ENCODE measurements at places on chromosomes 6 and 20. TPM values are rescaled to one million over a fixed set of nuclear protein-coding genes. Genes with fewer than 3 reads are reported as not detected.

GRCh38 chr20:53779822-53780221, 186.2 kb upstream of the ZNF217 start:
- H3K27ac ChIP-seq: no peak overlapping the region
- no peaks in the 10 kb centered on the region for H3K27me3 ChIP-seq
- H3K4me3 ChIP-seq: no peak overlapping the region

DNA sequence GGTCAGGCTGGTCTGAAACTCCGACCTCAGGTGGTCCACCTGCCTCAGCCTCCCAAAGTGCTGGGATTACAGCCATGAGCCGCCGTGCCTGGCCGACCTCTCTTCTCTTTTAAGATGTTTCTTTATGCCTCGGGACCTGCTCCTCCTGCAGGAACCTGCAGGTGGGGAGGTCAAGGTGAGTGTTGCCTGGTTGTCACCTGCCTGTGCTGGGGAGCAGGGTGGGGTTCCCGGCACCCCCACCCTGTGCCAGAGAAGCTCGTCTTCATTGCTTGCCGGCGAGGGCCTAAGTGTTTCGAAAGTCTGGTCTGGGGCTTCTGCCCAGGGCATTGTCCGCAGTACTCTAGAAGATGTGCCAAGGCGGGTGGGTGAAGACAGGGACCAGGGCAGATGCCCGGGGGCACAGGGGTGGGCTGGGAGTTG, 36.0 kb downstream of the SYNJ2 start:
- peaks cover 22% of the 10 kb centered on the region for H3K4me1 ChIP-seq
- no peaks in the 10 kb centered on the region for H3K27me3 ChIP-seq
- H3K4me3 ChIP-seq: no peak overlapping the region
- peak; percentile 63 for DNase-seq
- H3K27ac ChIP-seq: peak overlapping the region; percentile 79

GRCh38 chr20:33025318-33025876, 6.1 kb upstream of the BPIFB6 start:
- H3K36me3 ChIP-seq: no peaks in the 10 kb centered on the region
- no peak overlapping the region for H3K27ac ChIP-seq
- H3K4me3 ChIP-seq: no peak overlapping the region
- H3K27me3 ChIP-seq: no peaks in the 10 kb centered on the region
- DNase-seq: no peak

REM1 gene
- 9.3 TPM for total RNA-seq

DNA sequence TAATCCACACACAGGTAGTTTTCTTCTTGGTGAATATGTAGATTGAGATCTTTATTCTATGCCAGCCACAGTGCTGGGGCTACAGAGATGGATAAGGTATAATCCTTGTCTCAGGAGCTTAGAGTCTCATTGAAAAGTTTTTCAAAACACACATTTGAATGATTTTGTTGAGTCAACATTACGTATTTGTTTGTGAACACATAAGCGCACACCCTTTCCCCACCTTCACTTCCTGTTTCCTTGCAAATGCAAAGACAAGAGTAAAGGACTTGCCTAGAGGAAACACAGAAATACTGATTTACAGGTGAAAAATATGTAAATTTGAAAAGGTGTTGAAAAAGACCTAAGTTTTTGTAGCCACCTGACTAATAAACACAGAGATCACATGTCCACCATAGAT, 27.8 kb downstream of the VAPB start:
- DNase-seq: no peak
- no peak overlapping the region for H3K4me3 ChIP-seq
- H3K36me3 ChIP-seq: no peaks in the 10 kb centered on the region
- H3K27ac ChIP-seq: no peak overlapping the region

COL20A1 gene
- not detected for total RNA-seq

DNA sequence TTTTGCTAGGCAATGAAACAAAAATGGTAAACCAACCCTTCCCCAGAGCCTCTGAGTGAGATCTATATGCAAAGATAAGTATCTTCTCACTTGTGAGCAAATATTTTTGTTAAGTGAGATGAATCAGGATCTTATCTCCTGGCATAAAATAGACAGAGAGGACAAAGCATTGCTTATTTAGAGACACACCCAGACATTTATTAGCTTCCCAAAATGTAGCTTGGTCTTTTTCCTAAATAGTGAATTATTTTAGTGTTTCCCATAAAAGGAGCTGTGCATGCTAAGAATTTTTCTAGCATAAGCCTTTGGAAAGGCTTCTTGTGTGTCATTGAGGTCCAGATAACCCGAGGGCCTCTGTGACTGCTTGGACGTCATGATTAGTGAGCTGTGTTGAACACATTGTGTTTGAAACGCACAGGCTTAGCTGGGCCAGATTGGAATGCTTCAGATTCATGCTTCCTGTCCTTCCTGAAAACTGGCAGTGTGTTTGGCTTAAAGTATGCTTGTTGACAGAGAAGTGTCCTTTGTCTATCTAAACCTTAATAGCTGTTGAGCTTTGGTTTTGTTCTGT, 16.5 kb downstream of the MTHFD1L start:
- H3K4me3 ChIP-seq: no peak overlapping the region
- H3K27me3 ChIP-seq: no peaks in the 10 kb centered on the region
- peak; percentile 69 for DNase-seq
- no peaks in the 10 kb centered on the region for H3K4me1 ChIP-seq

DNA sequence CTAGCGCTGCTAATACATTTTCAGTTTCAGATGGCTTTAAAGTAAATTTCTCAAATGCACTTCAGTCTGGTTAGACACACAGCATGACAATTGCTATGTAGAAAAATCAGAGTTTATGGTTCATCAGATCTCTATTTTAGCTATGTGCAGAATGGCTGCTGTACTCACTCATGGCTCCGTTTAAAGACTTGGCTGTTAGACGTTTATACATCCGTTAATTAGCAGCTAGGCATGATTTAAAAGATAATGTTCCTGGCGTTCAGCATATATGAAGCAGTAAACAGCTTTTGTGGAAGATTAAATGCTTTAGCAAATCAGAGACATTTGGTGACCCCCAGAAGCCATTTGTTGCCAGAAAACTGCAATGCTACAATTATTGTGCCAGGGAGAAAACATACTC, 350.0 kb upstream of the MANEA start:
- no peaks in the 10 kb centered on the region for H3K27me3 ChIP-seq
- H3K27ac ChIP-seq: no peak overlapping the region
- peaks cover 37% of the 10 kb centered on the region for H3K4me1 ChIP-seq

DNA sequence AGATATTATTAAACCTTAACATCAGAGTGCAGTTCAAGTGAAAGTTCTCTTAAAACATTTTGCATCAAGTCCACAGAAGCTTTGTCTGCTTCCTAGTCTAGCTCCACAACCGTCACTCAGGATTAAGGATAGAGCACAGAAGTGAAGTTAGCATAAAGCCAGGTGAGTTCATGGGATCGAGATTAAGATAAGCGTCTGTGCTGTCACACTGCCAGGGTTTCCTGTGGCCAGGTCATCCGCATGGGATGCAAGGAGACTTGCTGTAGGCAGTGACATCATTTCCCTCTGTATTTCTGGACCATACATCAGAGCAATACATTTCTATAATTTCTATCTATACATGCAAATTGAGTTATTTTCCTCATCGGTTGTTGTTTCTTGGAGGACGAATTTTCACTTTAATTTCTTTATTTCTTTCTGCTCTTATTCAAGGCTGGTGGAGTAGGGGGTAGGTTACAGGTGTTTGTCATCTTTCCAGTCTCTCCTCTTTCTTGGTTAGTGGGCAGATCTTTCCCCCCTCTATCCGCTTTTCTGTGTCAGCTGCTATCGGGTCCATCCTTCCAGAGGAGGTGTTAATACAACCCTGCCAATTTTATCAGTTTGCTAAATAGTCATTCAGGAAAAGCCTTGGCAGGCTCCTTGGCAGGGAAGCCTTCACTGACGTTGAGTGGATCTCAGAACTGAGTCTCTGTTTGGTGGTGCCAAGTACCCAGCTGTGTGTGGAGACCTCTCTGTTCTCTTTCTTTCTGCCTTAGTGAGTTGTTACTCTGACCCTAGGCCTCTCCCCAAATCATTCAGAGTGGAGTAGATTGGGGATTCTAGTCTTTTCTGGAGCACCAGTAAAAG, 307.6 kb upstream of the MAP3K7 start:
- no peak overlapping the region for H3K4me3 ChIP-seq
- H3K27ac ChIP-seq: no peak overlapping the region
- DNase-seq: no peak
- H3K36me3 ChIP-seq: no peaks in the 10 kb centered on the region
- no peaks in the 10 kb centered on the region for H3K27me3 ChIP-seq
- no peaks in the 10 kb centered on the region for H3K4me1 ChIP-seq

- DNase-seq: no peak
- H3K36me3 ChIP-seq: no peaks in the 10 kb centered on the region
- no peak overlapping the region for H3K27ac ChIP-seq
- H3K27me3 ChIP-seq: no peaks in the 10 kb centered on the region
- no peak overlapping the region for H3K4me3 ChIP-seq
Measured at GRCh38 chr6:167697316-167697715, 129.4 kb upstream of the AFDN start.

DNA sequence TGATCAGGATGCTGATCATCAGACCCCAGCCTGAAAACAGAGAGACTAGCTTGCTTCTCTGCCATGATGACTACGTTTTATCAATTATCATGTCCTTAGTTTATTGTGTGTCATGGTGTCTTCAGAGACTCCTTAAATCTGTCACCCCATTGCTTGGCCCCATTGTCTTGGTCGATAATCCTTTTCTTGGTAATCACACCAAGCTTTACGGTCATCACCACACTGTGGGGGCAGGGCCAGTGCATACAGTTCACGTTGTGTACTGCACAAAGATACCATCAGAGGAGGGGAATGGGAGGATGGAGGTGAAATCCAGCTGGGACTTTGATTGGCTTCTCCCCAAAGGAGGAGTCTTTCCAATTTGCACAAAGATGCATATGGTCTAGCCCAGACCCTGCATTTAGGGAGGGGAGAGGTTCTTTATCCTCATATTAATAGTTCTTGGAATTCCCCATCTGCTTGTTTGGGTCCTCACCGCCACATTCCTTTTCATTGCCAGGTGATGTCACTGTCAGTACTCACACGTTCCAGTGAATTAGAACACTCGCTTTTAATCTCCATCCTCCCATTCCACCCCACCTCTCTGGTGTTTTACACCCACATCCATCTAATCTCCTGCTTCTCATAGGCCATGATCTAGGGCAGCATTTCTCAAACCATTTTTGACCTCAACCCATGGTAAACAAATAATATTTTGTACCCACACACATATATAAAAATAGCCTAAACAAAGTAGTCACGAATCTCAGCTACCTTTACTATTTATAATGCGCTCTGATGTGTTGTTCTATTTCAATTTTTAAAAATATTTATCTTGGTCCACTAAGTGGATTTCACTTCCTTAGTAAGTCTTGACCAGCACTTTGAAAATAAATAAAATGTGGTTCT, 5.7 kb downstream of the ETV7 start:
- H3K4me1 ChIP-seq: no peaks in the 10 kb centered on the region
- DNase-seq: no peak
- no peak overlapping the region for H3K4me3 ChIP-seq
- H3K27ac ChIP-seq: no peak overlapping the region
- H3K27me3 ChIP-seq: no peaks in the 10 kb centered on the region

- H3K4me3 ChIP-seq: no peak overlapping the region
- H3K27me3 ChIP-seq: no peaks in the 10 kb centered on the region
- H3K36me3 ChIP-seq: no peaks in the 10 kb centered on the region
- no peak for DNase-seq
- no peaks in the 10 kb centered on the region for H3K4me1 ChIP-seq
Measured at GRCh38 chr6:63456734-63457133, 115.5 kb upstream of the LOC128125822 start.

DNA sequence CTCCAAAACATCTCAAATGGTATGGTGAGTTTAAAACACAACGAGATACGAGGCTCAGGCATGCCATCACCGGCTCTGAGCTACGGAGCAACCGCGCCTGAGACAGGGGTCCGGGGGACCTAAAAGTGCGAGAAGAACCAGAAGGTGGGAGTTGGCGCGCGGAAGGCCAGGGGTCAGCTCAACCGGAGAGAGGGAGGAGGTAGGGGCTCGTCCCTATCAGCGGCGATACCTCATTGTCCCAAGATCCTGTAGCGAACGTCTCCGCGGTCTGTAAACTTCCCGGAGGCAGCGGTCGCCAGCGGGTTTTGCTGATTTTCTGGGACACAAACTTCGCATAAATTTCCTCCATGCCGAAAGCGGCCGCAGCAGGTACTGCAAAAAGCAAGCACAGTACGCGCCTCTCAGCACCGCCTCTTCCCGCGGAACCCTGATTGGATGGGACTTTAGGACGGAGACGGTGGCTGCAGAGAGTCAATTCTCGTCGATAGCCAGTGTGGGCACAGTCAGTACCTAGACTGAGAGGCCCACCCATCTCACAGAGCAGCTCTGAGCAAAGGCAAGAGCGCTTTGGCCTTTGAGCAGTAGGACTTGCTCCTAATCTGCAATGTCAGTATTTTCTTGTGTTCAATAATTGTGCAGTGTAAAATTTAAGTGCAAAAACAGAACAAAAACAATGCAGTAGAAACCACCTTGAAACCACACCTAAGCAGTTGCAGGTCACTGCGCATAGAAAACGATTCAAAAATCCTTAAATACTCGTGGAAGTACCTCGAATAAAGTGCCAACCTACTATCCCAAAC, at the start of gene NUP43:
Gene NUP43, minus strand, starts transcription at position 383 of the 800 bp plus-strand sequence. Its CDS starts 34 bp downstream, at position 349.
- peaks cover 23% of the 10 kb centered on the region for H3K4me1 ChIP-seq
- H3K36me3 ChIP-seq: peaks cover 11% of the 10 kb centered on the region
- peak within 1 kb of the TSS; percentile 77 for H3K27ac ChIP-seq
- no peaks in the 10 kb centered on the region for H3K27me3 ChIP-seq
- H3K4me3 ChIP-seq: peak within 1 kb of the TSS; percentile 77

ADGRG6 gene
- total RNA-seq: 12.6 TPM

XKR7 gene
- under 0.01 TPM for total RNA-seq

GRCh38 chr6:149319422-149319821, 1.9 kb downstream of the TAB2 start:
- DNase-seq: no peak
- peaks cover 61% of the 10 kb centered on the region for H3K4me1 ChIP-seq
- no peaks in the 10 kb centered on the region for H3K27me3 ChIP-seq
- peak overlapping the region; percentile 93 for H3K4me3 ChIP-seq
- H3K36me3 ChIP-seq: no peaks in the 10 kb centered on the region

SPATA2 gene
- total RNA-seq: 4.7 TPM

DNA sequence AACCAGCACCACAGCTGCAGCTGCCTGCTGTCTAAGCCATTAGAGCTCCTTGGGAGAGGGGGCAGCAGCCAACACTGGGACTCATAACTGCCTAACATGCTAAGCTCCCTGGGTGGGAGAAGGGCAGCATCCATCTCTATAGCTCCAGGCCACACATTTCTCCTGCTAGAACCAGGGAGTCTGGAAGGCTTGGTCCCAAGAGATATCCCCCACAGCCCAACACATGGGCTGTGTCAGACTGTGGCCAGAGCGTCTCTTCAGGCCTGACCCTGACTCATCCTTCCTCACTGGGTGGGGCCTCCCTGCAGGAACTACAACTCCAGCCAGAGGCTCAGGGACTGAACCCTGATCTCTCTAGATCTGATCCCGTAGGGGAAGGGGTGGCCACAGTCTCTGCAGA, 411.1 kb downstream of the HDGFL1 start:
- no peak overlapping the region for H3K27ac ChIP-seq
- DNase-seq: no peak
- no peak overlapping the region for H3K4me3 ChIP-seq

GRCh38 chr6:17305219-17306001, 24.2 kb downstream of the RBM24 start:
- H3K27me3 ChIP-seq: no peaks in the 10 kb centered on the region
- no peaks in the 10 kb centered on the region for H3K36me3 ChIP-seq
- H3K4me3 ChIP-seq: no peak overlapping the region
- no peaks in the 10 kb centered on the region for H3K4me1 ChIP-seq
- DNase-seq: no peak
